Psoas muscle (tissue), 8 donors: ENCODE measurements at places on chromosomes 3 and 15. TPM values are rescaled to one million over a fixed set of nuclear protein-coding genes. Genes with fewer than 3 reads are reported as not detected.

The CX3CR1 gene
- total RNA-seq = 0.68 TPM

The PSMD2 gene
- total RNA-seq = 419 TPM

The USP13 gene
- total RNA-seq = 324 TPM

- DNase-seq = no peak
These were observed 22.4 kb downstream of the CCDC12 start for GRCh38 chr3:46954178-46954577.

- DNase-seq = no peak
These were observed 47.6 kb upstream of the CD200R1L start for GRCh38 chr3:112894258-112894657.

The RARB gene
- total RNA-seq = 5.4 TPM

The THPO gene
- total RNA-seq = 3.0 TPM

The MELTF gene
- total RNA-seq = 0.97 TPM
